Breast epithelium (tissue), 4 donors: ENCODE measurements at places on chromosomes 4 and X. TPM values are rescaled to one million over a fixed set of nuclear protein-coding genes. Genes with fewer than 3 reads are reported as not detected.

The GRID2 gene
- under 0.01 TPM for total RNA-seq

The LRAT gene
- 3.9 TPM for total RNA-seq

DNA sequence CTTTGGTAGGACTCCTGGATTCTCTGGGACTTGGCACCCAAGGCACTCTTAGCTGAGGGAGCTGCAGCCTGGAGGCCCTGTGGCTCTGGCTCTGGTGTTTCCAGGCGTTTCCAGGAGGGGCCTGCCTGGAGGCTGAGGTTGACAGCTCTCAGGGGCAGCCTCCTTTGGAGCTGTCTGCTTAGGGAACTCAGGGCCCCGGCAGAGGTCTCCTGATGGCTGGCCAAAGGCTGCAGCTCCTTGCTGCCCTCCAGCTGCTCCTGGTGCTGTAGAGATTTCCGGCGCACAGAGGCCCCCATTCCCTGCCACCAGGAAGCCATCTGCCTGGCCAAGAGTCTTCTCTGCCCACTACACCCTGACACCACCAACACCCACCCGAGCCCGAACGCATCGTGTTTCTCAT, 25.3 kb upstream of the ARHGEF38 start:
- DNase-seq, result no peak

- no peak for DNase-seq
Observed at GRCh38 chrX:3443184-3443583, 96.7 kb upstream of the MXRA5 start.
